ENCODE measurements at places on chromosomes 1 and 21. TPM values are rescaled to one million over a fixed set of nuclear protein-coding genes. Genes with fewer than 3 reads are reported as not detected.

DFFA gene
- total RNA-seq = 23.4 TPM

AJAP1 gene
- total RNA-seq = 1.3 TPM

GRCh38 chr1:9078015-9078751 is 8.7 kb upstream of the SLC2A5 start:
- DNase-seq = no peak

DNA sequence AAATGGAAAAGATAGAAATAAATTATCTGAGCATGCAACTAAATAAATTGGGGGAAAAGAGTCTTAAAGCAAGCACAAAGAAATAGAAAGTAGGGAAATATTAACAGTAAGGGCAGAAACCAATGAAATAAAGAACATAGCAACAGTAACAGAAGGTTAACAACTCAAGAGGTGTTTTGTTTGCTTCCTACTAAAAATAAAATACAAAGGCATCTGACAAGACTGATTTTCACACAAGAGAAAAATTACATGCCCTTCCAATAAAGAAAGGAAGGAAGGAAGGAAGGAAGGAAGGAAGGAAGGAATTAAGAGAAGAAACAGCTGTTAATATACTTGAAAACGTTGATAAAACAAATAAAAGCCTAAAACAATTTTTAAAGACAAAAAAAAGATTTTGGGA is 240.2 kb downstream of the SEC16B start:
- DNase-seq = no peak

DNA sequence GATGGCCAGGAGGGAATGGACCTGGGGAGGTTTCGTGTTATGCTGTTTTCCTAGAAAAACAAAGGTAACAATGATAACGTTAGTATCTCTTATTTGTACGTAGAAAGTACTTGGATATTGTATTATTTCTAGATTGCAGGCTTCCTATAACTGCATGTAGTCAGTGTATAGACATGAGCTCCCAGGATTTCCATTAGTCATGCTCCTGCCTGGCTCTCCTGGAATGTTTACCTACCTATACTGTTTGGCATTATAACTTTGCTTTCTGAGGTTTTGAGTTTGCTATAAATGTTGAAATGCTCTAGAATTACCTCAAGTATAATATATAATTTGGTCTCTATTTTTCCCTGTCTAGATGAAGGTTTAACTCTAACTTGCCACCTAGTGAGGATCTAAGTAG is 66.1 kb downstream of the TTC3 start:
- DNase-seq = no peak

- DNase-seq = no peak
These were observed 161.5 kb upstream of the ESRRG start for GRCh38 chr1:216884614-216885229.

DNA sequence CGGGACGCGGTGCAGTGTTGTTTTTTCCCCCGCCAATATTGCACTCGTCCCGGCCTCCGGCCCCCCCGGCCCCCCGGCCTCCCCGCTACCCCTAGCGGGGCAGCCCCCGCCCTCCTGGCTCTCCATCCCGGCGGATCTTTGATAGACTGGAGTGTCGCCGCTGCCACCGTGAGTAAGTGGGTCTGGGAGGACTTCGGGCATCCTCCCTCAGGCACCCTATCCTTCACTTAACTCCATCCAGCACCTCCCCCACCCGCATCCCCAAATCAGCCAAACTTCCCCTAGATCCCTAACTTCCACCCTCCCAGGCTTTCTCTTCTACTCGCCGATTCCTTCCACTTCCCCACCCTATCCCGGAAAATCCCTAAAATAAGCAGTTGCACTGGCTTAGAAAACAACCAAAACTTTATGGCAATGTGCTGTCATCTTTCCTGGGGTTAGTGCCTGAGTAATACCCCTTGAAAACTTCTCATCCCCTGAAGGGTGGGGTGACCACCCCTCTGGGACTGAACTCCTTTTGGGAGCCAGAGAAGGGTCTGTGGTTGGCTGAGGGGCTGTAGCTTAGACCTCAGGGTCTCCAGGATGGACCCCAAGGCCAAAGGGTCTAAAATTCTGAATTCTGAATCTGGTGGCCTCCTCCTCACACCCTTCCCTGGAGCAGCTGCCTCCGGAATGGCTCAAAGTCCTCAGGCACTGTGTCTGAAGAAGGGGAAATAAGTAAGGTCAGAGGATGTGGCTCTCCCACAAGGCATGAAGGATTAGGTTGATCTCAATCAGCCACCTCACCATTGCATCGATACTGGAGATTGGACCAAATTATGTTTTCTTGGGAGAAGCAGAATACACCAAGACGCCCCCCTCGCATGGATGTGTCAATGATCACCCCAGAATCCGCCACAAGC is 12.2 kb downstream of the THBS3 start:
- no peak for DNase-seq

- DNase-seq = no peak
These were observed 70.1 kb downstream of the HSPA13 start for GRCh38 chr21:14312871-14313270.

- DNase-seq = no peak
These were observed 115.0 kb downstream of the FCRL5 start for GRCh38 chr1:157437296-157437695.

DNA sequence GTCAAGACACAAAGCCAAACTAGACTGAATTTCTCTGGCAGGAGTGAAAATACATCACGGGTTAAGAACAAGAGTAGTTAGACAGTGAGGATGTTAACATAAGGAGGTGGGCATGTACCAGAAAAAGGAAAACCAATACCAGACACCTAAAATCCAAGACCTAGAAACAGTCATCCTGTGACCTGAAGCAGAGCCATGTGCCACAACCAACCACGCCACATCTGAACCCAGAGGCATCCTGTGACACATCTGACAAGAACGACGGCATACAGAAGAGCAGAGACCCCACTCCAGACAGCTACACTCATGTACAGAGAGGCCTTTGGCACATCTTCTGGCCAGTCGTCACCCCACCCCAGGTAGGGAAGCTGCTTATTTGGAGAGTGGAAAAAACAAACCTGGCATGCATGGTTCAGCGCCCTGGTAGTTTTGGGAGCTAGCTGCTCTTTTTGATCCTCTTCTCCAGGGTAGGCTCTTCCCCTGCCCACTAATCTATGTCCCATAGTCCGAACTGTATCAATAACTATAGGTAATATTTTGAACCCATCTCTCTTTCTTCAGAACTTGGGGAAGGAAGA is 72.1 kb downstream of the SLC45A1 start:
- no peak for DNase-seq
